ENCODE measurements at places on chromosomes 12 and 14.

GRCh38 chr12:6189028-6189427, 11.2 kb upstream of the CD9 start:
- no peak for DNase-seq

DNA sequence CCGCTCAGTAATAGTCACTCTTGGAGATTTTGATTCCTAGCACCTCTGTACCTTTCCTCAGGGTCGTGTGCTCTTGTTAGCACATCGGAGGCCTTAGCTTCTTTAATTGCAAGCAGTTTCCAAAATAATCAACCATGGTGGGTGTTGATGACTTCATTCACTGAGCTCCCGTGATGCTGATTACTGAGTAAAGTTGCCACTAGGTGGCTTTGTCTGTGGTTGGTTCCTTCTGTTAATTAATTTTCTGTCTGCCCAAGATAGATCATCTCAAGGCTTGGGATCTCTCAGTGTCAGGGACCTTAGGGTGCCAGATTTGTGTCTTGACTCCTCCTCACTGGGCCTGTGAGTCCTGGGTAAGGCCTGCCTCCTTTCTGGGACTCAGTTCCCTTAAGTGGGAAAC, 54.3 kb downstream of the PTPN11 start:
- DNase-seq = no peak

GRCh38 chr12:10873378-10873777, 10.7 kb downstream of the PRH1 start:
- no peak for DNase-seq

GRCh38 chr14:22420598-22421186, 168.3 kb downstream of the DAD1 start:
- DNase-seq = peak; percentile 11

DNA sequence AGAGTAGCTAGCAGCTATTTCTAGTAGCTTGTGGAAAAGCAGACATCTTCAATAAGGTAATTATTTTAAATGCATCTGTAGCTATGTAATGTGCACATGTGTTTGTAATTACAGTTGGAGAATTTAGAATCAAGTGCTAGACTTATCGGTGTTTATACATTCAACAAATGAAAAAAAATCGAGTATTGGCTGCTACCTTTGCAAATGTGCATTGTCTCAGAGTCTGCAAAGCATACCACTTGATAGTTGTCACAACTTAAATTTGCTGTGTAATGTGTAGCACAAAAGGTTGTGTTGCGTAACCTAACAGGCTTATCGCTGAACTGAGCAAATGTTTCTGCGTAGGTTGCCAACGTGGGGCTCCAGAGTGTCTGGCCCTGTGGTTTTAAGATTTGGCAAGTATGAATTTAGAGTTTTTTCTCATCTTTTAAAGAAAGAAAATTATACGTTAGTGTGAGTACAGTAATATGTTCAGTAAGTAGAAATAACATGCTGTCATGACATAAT, 44.3 kb downstream of the TMTC2 start:
- DNase-seq = no peak

- DNase-seq = no peak
These were observed 123.3 kb downstream of the BEGAIN start for GRCh38 chr14:100463937-100464336.

DNA sequence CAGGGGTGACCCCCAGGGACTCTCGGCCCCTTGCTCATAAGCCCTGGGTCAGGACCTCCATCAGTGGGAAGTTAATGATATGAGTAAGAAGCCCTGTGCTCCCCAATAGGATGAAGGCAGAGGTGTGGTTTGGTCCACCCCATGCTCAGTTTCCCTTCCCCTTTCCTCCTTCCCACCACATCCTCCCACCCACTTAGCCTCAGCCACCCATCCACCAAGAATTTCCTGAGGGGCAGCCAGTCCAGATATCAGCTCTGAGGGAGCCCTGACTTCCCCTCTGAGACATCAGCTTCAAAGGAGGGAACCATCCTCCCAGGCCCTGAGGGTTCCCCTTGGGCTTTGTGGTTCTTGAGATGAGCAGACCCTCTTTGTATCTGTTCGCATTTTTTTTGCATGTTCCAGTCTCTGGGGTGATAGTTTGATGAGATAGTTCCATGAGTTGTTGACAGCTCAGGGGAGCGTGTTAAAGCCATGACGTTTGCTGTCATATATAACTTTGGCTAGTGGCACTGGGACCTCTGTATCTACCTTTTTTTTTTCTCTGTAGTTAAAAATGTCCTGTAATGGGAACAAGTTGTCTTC, 71.2 kb downstream of the LGMN start:
- no peak for DNase-seq

GRCh38 chr12:66290716-66291200, 11.5 kb upstream of the HELB start:
- no peak for DNase-seq

DNA sequence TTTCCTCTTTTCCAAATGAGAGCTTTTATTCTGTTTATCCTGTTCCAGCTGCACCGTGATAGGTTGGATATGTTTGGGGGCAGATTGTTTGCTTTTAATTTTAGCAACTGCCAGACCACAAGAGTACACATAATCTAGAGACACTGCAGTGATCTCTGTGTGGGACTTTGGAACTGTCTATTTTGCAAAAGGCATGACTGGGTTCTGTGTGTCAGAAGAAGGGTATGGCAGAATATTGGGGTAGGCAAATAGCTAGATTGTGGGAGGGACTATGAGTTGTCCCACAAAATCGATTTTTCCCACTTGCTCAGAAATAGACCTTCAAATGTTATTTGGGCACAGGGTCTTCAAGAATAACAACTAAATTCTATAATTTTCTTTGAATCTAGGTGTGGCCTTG, 275.9 kb upstream of the KITLG start:
- DNase-seq = no peak

- DNase-seq = no peak
These were observed 804.5 kb downstream of the NRXN3 start for GRCh38 chr14:78974691-78975090.

- no peak for DNase-seq
These were observed 55.9 kb upstream of the SRSF5 start for GRCh38 chr14:69711065-69711464.

- DNase-seq = no peak
These were observed 14.8 kb upstream of the RIC8B start for GRCh38 chr12:106759526-106760183.

GRCh38 chr12:103908877-103909276, 21.3 kb upstream of the HSP90B1 start:
- DNase-seq = no peak

DNA sequence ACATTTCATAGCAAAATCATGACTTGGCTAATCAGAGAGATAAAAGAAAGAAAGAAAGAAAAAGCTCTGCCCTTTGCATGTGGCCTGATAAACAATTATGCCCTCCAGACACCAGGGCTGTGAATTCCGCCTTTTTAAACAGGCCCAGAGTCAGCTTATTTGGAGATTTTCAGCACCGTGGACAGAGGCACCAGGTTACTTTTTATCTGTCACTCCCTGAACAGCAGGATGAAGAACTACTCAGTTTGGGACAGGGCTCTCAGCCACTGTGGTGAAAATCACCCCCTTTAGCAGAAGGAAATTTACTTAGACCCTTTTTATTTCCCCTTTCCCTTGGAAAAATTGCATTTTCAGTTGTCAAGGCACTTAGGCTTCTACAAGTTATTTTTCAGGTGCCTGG, 359.9 kb downstream of the NRXN3 start:
- peak; percentile 1 for DNase-seq

DNA sequence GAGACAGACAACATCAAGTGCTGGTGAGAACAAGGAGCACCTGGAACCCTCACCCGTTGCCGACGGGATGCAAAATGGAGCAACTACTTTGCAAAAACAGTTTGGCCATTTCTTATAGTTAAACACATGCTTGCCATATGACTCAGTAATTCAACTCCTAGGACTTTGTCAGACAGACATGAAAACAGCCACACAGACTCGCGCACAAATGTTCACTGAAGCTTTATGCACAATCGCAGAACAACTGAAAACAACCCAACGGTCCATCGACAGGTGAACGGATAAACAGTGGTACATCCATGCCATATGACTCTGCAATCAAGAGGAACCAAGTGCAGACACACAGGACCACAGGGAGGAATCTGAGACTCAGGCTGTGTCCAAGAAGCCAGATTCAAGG, 30.8 kb downstream of the NCOR2 start:
- no peak for DNase-seq
